Activated T-helper 2 cell treated with anti-CD3 and anti-CD28 coated beads, Interferon-gamma antibody, Interleukin-2, Interleukin-4, amounts not matched to agents 10 μg/mL and 5 μg/mL and 100 μg/mL, durations not matched to agents 14 hours and 24 hours and 36 hours (primary cell): ENCODE measurements at places on chromosomes 4 and X.

DNA sequence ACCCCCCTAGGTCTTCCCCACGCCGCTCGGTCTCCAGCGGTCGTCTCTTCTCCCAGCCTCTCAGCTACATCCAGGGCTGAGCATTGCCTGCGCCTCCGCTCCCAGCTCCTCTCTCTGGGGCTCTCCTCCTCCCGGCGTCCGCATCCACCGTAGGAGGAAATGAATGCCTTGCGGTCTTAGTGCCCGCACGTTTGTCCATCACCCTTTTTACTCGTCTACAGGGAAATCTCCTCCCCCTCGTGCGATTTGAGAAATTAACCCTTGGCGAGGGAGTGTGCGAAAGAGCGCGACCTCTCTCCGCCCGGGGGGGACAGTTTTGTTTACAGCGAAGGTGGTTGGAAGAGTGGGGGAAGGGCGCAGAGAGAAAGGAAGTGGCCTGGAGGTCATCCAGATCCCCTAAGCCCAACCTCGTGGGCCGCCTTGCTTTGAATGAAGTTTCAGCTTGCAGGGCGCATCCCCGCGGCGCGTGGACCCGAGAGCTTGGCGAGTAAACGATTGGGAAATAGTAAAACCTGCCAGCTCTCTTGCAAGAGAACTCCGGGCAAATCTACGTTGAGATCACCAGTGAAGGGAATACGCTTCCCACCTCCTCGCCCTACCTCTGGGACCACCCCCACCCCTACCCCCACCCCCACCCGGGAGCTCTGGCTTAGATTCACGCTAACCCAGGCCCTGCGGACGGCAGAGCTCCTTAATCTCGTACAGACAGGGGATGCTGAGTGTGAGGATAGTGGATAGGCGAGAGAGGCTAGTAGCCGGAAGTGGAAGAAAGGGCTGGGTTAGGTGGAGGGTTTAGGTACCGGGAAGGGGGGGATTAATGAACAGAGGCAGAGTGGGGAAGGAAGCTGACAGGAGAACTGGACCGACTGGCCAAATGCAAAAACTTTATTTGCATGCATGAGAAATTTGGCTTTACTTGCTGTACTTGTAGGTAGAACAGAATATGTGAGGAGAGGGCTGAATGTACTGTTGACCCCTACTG is at the start of gene ELOVL6:
Gene ELOVL6 (minus strand): TSS at position 181 of the 982 bp plus-strand sequence. CDS start 280 bp downstream, outside the sequence.
- DNase-seq: peak; percentile 23

DNA sequence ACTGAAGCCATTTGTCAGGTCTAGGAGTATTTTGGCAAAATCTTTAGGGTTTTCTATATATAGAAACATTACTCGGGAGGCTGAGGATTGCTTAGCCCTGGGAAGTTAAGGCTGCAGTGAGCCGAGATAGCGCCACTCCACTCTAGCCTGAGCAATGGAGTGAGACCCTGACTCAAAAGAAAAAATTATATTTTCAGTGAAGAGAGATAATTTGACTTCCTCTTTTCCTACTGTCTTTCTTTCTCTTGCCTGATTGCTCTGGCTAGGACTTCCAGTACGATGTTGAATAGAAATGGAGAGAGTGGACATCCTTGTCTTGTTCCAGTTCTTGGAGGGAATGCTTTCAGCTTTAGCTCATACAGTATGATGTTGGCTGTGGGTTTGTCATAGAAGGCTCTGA is 44.4 kb downstream of the UCHL1 start:
- no peak for DNase-seq

DNA sequence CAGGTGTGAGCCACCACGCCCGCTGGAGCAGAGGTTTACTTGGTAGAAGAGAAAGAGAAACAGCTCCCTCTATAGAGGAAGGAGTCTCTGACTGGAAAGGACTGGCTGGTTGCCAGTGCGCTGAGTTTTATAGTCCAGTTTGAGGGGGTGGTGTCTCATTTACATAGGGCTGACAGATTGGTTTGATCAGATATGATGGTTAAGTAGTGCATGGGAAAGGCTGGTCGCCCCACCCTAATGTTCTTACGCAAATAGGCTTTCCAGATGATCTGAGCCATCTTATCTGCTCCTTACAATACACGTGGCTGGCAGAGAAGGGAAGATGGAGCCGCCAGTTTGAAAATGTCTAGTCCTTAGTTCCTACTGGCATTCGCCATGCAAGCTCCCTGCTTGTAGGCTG is 439.5 kb downstream of the NAF1 start:
- DNase-seq: no peak

DNA sequence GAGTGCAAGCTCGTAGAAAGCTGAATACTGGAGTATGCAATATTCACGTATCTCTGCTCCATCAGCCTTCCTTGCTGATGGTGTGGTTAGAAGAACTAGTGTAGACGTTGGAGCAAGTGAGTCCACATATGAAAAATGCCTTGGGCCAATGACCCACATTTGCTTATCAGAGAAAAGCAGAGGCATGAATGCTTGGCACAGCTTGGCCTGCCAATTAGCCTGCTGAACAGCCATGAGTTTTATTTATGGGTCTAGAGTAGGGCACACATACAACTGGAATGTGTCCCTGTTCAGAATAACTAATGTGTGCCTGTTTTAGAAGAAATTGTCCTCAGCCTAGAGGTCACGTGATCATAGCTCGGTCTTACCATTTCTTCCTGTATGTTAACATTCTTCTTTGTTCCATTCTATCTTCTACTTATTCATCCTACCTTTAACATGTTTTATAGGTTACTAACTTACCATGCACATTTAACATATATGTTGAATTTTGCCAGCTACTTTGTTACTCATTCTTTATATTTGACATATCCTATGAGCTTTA is 432.7 kb upstream of the AADAT start:
- DNase-seq: no peak

- DNase-seq: no peak
Measured at GRCh38 chr4:168200685-168201084, 108.3 kb downstream of the ANXA10 start.

GRCh38 chr4:12242354-12242753 is 813.7 kb upstream of the HS3ST1 start:
- no peak for DNase-seq

GRCh38 chrX:77595848-77596247 is 148.7 kb downstream of the FGF16 start:
- no peak for DNase-seq
